Naive B cell (primary cell): ENCODE measurements at places on chromosomes 16 and 17.

DNA sequence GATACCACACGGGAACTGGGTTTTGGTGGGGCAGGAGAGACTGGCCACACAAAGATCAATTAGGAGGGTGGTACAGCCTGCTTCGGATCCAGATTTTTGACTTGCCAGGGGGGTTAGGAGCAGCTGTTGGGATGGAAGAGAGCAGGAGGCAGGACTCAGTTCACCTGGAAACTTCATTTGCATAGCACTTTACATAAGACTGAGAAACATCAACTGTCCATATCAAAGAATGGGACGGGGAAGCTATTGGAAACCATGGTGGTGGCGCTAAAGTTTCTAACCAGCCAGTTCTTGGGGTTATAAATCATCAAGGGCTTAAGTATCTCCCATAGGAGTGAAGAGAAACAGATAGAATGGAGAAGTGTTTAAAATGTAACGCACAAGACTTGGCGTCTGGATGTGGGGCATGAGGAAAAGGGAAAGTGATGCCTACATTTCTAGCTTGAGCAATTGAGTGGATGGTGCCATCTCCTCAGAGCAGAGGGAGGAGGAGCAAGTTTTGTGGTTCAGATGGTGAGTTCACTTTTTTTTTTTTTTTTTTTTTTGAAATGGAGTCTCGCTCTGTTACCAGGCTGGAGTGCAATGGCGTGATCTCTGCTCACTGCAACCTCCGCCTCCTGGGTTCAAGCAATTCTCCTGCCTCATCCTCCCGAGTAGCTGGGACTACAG is 6.4 kb upstream of the SRCAP start:
- DNase-seq: no peak

DNA sequence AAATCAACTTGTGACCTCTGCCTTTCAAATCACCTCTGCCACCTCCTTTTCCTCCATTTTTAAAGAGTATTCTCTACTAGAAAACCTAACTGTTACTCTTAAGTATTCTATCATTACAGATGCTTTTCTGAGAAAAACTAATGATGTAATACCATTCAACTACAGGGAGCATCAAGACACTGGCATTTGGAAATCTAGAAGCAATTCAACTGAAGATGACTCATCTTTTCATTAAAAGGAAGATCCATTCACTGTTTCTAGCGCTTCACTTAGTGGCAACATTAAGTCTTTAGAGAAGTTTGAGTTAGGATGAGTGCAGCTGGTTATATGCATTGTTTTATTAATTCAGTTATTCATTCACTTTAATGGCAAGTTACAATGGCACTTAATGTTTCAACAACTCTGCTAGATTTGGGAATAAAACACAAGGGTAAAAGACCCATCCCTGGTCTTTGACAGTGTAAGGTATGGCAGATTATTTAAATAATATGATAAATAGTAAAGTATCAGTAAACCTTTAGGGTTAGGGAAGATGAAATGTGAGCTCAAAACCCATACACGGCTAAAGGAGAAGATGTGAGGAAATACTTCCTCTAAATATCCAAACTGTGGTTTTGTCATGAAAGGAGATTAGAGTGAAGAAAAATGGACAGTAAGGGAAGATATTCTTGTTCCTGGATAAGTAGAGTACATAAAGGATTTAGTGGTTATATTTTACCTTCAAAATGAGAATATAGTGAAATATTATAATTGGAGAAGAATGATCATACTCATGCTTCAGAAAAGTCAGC is 61.7 kb downstream of the KCNJ2 start:
- no peak for DNase-seq

GRCh38 chr16:27582883-27583282 is 32.9 kb downstream of the KATNIP start:
- DNase-seq: no peak

GRCh38 chr17:71409712-71410111 is 711.1 kb upstream of the SOX9 start:
- DNase-seq: no peak

- no peak for DNase-seq
These were observed 430.4 kb upstream of the CDH5 start for GRCh38 chr16:65936096-65936495.

- no peak for DNase-seq
These were observed 59.8 kb downstream of the BAIAP2 start for GRCh38 chr17:81094509-81095382.

DNA sequence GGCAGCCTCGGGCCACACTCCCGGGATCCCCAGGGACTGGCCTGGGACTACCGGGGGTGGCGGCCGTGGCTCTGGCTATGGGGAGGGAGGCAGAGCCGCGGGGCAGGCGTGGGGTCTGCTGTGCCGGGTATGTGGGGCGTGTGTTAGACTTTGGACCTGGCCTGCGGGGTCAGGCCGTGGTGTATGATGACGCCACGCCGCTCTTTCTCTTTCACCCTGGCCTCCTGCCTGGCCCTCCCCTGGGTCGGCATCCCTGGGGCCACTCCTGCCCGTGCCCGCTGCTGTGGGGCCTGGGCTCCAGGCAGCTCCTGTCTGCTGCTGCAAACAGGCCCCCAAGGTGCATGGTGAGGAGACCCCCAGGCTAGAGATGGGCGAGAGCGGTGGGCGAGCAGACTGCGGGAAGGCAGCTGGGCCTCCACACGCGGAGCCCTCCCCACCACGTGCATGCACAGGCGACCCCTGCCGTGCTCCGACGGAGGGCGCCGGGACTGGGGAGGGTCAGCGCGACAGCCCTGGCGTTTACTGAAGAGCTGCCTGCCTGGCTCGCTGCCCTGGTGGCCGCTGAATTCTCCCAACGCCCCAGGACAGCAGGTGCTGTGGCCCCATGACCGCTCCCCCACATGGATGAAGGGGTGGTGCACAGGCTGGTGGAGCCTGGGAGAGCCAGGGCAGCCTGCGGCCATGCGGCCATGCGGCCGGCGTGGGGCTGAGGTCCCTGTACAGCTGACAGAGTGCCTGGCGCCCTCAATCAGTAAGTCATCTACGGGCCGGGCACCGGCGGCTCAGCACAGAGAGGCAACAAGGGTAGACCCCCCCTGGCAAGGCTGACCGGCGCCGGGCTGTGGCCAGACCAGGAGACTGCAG is 16.0 kb downstream of the CAPN15 start:
- DNase-seq: no peak

DNA sequence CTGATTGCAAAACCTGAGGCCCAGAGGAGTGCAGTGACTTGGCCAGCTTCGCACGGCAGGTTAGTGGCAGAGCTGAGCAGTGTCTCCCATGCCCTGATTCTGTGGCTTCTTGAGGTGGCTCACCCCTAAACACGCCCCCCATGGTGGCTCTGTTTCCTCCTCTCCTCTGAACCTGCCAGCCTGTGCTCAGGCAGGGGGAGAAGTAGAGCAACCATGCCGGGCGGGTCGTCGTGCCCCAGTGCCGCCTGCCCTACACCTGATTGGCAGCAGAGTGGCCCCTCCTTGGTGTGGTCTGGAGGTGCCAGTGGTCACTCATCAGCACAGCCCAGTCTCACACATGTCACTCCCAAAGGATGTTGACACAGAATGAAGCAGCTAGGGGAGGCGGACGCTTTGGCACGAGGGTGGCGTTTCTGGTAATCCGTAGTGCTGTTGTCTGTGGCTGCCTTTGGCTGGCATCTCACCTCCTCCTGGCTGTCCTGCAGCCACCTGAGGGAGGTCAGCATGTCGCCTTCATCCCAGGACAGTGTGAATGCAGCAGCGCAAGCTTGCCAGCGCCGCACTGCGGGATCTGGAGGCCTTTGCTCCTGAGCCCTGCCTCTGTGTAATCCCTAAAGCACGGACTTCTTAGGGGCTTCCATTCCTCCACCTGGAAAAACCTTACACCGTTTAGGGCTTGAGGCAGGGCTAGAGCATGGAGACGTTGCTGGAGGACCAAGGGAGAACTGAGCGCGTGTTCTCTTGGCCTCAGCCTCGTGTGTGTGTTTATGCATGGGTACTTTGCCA is 294.7 kb downstream of the SEC14L1 start:
- DNase-seq: no peak

DNA sequence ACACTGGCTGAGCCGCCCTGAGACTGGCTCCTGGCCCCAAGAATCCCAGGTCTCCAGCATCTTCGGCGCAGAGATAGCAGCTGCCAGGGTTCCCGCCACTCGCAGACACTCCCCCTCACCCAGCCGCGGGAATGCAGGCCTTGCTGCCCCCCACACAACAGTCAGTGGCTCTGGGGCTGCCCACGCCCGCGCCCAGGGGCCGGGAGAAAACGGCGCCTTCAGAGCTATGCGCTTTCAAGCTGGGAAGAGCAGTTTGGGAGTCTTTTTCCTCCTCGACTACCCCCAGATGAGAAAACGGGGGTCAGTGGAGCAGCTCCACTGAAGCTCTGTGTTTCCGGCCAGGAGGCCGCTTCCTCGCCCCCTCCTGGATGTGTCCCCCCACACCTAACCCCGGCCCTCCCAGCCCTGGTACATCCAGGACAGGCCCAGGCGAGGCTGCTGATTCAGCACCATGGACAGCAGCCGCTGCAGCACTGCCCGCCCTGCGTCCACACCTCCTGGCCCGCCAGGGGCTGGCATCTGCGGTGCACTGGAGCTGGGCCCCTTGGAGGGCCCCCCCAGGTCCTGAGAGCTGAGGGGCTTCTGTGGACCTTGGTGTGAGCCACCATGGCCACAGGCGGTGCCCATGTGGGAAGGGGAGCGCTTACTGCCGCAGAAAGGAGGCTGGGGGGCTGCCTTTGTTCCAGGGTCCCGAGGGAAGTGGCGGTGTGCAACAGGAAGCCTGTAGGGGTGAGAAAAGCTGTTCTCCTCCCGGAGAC is 35.7 kb downstream of the CACNA1H start:
- DNase-seq: peak; percentile 31

DNA sequence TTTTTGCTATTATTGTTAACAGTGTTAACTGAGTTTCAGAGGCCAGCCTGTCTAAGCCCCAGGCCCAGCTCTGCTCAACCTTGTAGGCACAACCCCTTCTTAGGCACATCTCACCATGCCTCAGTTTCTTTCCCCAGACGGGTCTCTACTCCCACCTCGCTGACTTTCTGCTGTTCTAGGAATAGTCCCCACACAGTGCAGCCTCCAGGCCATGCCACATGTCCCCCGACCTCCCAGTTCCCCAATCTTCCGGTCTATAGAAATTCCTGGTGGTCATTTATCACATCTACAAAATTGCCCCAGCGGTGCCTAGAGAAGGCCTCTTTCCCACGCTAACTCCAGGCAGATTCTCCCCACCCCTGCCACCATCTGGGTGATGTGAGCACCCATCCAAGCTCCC is 34.8 kb downstream of the ADGRG5 start:
- DNase-seq: no peak

DNA sequence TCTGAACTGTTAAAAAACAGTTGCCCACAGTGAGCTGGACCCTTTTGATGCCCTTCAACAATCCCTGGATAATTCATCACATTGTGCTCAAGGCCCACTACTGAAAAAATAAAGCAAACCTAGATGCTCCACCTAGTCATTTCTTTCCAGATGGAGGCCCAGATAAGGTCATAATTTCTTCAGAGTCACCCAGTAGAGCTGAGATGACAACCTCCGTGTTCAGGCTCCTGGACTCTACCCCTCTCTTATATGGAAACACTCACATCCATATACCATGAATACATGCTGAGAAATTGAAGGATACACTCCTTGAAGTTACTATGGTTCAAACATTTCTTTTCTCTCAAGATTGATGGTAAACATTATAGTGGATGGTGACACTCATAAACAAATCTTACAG is 2.7 kb upstream of the ABCA3 start:
- no peak for DNase-seq

DNA sequence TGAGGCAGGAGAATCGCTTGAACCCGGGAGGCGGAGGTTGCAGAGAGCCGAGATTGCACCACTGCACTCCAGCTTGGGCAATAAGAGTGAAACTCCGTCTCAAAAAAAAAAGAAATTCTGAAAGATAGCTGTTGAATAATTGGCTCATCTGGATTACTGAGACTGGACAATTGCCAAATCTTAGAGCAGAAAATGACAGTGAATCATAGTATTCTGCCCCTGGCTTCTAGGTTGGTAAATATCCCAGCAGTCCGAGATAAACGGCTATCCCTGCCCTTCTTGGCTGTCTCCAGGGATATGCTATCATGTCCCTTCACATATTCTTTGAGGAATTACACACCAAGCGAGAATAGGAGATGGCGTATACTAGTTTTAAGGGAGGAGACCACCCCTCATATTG is 35.5 kb upstream of the METTL16 start:
- DNase-seq: no peak

DNA sequence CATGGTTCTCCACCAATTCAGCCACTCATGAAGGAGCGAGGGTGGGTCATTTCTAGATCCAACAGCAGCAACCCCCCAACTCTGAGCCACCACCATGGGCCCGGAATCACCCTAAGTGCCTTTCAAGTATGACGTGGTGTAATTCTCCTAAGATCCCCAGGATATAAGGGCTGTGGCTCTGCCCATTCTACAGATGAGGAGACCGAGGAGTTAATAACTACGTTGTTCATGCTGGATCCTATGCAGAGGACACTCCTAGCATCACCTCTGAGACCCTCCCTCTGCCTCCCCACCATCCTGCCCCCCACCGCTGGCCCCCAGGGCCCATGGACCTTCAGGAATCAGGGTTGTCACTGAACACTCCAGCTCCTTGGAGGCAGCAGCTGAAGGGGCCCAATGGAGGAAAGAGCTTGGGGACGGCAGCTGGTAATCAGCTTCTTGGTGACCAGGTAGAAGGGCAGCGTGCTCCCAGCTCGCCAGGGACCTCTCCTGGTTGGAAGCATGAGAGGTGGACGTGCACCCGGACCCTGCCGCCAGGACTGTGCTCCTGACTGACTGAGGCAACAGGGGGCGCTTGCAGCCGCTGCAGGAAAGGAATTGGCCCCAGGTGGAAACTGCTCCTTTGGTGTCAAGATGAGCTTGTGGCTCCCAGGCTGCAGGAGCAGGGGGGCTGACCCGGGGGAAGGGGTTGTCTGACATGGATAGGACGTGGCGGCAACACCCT is 28.2 kb upstream of the CACNG1 start:
- no peak for DNase-seq

- no peak for DNase-seq
These were observed 902 bp downstream of the DLX4 start for GRCh38 chr17:49969795-49970389.

- DNase-seq: no peak
These were observed 3.9 kb downstream of the TRIM25 start for GRCh38 chr17:56909742-56910508.

DNA sequence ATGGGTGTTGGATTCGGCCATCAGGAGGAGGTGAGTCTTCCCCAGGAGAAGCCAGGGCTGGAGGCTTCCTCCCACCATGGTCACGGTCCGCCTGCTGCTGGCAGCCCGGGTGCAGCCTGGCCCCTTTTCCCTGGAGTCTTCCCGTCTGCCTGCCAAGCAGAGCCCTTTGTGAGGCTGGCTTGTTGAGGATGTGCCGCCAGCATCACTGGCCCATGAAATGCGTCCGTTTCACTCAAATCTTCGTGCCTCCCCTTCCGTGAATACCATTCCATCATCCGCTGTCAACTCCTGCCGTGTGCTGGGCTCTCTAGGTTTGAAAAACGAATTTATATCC is 9.6 kb downstream of the VPS4A start:
- no peak for DNase-seq

- DNase-seq: no peak
These were observed 14.5 kb downstream of the TEX14 start for GRCh38 chr17:58677194-58677880.
